ENCODE measurements at places on chromosomes 7 and 10.

DNA sequence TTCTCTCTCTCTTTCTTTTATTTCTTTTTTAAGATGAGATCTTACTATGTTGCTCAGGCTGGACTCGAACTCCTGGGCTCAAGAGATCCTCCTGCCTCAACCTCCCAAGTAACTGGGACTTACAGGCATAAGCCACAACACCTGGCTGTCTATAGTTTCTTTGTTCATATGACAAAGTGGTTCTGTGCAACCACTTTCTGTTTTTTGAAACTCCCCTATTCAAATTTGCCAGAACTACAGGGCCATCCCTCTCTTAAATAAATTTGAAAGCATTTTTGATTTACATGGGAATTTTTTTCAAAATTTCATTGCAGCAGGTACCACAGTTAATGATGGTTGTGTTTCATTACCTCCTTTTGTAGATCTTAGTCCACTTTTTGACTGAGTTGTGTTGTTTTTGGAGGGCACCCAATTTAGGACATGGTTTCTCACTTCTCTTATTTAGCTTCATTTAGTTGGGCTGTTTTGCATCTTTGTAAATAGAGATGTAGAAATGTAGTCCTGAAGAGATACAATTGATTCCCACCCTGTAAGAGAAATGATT lies 119.2 kb downstream of the LRRC4 start:
- no peak for ATAC-seq

GRCh38 chr10:122186816-122187810 lies 84.0 kb upstream of the BTBD16 start:
- no peak for ATAC-seq

DNA sequence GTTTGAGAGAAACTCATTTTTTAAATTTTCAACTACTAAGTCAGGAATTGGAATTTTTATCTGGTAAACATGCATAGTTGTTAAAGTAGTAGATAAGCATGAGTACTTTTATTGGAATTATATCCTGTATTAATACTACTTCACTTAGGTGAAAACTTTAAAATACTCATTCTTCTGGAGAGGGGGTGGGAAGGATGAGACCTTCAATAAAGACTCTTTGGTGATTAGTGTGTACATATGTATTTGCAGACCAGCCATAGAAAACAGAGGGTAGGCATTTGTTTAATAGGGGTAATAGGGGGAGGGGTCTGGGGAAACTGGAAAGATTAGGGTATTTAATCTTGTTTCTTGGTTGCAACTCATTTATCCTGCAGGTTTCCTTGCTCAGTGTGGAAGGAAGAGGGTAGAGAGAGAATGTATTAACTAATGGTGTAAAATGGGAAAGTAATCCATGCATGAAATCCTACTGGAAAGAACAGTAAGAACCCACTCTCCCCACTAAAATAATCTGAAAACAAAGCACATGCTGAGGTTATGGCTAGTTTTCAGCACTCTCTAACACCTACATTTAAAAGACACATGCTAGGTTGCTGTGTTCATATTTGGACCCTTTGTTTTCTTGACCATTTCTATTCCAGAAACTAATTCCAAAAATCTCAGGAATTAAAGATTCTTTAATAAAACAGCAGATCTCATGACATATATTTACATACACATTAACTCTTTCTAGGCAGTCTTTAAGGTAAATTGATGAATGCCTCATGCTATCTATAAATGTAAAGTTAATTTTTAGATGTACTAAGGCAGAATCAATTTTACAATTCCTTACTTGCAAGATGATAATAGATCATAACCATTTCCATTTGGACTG lies 6.2 kb upstream of the IGF2BP3 start:
- no peak for ATAC-seq

GRCh38 chr7:134452419-134452838 lies 6.5 kb downstream of the AKR1B1 start:
- no peak for ATAC-seq

- ATAC-seq, result no peak
These were observed 15.3 kb upstream of the TMEM248 start for GRCh38 chr7:66905689-66906088.

- ATAC-seq, result no peak
These were observed 1016.7 kb downstream of the REEP3 start for GRCh38 chr10:64537928-64538327.

DNA sequence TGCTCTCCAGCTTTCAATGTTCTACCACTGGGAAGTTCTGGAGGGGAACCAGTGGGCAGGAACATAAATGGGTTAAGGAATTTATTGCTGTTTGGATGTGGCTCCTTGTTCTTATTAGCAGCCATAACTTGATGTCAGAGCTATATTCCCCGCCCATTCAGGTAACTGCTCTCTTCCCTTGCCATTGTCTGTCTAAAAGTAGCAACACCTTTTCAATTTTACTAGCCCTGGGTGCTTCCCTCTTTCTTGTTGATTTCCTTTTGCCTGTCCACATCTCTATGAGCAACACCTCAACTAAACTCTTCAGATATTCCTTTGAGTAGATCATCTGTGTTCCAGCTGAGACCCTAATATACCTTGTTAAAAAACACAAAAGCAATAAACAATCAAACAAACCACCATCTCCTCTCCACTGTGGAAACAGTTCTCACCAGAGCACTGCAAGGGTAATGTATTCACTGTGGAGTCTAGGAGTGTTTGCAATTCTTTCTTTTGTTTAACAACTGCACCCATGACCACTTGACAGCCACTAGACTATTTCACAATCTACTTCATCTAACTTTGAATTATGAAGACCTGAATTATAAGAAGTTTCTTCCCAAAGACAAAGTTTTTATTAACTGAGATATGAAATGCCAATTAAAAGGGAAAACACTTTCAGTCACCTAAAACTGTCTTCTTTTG lies 436.7 kb downstream of the IPMK start:
- ATAC-seq, result no peak

DNA sequence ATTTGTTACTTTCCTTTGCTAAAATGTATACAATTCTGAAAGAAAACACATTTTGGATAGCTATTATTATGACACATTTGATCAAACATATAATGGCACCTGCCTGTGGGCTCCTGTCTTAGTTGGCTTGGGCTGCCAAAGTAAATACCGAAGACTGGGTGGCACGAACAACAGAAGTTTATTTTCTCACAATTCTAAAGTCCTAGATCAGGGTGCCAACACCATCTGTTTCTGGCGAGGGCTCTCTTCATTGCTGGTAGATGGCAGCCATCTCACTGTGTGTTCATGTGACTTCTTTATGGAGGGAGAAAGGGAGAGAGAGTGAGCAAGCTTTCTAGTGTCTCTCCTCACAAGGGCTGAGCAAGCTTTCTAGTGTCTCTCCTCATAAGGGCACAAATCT lies 195.8 kb upstream of the FAM3C start:
- no peak for ATAC-seq

DNA sequence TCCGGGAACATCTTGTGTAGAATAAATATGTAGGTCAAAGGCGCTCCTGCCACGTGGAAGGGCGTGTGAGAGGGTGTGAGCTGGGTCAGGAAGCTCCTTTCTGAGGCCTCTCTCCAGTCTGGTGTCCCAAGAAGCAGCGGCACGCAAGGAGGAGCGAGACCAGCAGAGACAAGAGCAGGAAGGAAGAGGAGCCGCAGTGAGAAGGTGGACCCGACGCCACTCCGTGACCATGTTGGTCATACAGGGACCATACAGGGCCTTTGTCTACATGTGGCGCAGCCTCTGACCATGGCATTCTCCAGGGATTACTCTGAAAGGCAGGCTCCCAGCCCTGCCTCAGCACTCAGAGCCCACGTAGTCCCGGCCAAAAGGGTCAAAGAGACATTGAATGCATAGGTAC lies 26.2 kb upstream of the EN2 start:
- ATAC-seq, result no peak

DNA sequence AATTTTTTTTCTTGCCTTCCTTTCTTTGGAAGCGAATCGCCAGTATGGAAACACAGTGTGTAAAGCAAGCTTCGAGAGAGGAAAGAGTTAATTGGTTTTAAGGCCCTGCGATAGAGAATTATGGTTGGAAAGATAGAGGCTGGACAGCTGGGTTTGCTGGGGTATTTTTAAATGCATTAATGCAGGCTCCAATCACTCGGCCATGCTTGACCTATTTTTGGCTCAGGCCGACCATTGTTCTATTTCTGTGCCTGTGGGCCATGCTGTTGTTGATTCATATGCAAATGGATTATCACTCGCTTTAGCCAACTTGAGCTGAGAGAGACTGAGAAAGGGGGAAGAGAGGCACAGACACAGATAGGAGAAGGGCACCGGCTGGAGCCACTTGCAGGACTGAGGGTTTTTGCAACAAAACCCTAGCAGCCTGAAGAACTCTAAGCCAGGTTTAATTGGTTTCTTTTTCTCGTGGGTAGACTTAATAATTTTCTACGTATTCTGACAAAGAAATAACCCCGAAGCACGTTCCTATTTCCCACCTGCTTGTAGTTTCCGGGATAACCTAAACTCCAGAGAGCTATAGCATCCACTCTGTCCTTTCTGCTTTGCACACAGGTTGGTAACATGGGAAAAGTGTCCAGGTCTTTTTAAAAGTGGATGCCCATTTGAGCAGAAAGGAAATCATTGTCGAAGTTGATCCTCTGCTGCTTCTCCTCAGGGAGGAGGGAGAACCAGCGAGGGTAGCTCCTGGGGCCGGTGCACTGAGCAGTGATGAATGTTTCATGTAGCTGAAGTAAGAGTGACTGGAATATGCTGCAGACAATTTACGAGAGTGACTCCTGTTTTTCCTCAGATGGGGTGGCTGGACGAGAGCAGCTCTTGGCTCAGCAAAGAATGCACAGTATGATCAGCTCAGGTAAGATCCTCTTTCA lies at the start of gene HDAC9:
TSS of gene HDAC9 (plus strand) at position 338 of the 929 bp plus-strand sequence. CDS start at position 892, 554 bp downstream.
- peak; percentile 59 for ATAC-seq

- ATAC-seq, result no peak
These were observed 1.4 kb downstream of the PODXL start for GRCh38 chr7:131554880-131555516.

DNA sequence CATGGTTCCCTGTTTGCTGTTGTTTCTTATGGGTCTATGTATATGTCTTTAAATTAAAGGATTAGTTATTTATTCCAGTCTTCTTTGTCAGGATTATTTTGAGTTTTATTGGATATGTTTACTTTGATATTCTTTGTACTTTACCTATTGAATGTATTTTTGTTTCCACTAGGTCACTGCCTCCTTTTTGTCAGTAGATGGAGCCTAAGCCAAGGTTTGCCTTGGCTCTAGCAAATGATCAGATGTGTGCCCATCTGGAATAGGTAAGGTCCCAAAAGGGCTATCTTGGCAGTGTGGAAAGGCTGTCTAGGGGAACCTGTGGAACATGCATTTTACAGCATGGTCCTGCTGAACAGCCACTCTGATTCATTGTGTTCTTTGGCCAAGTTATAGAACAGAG lies 337.3 kb upstream of the GHITM start:
- ATAC-seq, result no peak

DNA sequence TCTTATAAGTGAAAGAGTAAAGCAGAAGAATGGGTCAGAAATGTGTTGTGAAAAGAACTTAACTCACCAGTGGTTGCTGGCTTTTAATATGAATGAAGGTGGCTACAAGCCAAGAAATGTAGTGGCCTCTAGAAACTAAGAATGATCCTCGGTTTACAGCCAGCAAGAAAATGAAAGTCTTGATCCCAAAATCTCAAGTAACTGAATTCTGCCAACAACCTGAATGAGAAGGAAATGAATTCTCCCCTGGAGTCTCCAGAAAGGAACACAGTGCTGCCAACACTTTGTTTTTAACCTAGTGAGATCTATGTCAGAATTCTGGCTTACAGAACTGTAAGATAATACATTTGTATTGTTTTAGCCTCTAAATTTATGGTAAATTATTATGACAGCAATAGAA lies 193.0 kb downstream of the FZD1 start:
- no peak for ATAC-seq

GRCh38 chr10:129969184-129969910 lies 5.3 kb upstream of the EBF3 start:
- no peak for ATAC-seq

Data from activated T-helper 17 cell treated with anti-CD3 and anti-CD28 coated beads, Interleukin-2, amount 50 U/mL, for 72 hours (primary cell).